ENCODE measurements at places on chromosomes 1 and 21. TPM values are rescaled to one million over a fixed set of nuclear protein-coding genes. Genes with fewer than 3 reads are reported as not detected.

DNA sequence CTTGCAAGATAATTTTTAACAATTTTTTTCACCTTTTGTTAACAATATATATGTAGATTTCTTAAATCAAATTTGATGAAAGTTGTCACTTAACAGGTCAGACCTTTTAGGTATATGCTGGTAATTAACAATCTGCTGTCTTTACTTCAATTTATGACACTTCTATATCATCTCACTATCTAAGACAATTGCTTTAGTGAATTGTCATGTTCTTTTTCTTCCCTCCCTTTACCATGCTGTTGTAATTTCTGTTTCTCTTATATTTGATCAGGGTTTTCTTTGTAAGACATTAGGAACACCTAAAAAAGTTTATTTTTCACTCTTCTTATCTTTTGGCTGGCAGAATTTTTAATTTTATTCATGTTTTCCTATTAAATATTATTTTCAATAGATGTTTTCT is 2.0 kb downstream of the IFI16 start:
- H3K4me3 ChIP-seq: no peak overlapping the region
- H3K4me1 ChIP-seq: no peaks in the 10 kb centered on the region
- H3K27me3 ChIP-seq: no peaks in the 10 kb centered on the region

DNA sequence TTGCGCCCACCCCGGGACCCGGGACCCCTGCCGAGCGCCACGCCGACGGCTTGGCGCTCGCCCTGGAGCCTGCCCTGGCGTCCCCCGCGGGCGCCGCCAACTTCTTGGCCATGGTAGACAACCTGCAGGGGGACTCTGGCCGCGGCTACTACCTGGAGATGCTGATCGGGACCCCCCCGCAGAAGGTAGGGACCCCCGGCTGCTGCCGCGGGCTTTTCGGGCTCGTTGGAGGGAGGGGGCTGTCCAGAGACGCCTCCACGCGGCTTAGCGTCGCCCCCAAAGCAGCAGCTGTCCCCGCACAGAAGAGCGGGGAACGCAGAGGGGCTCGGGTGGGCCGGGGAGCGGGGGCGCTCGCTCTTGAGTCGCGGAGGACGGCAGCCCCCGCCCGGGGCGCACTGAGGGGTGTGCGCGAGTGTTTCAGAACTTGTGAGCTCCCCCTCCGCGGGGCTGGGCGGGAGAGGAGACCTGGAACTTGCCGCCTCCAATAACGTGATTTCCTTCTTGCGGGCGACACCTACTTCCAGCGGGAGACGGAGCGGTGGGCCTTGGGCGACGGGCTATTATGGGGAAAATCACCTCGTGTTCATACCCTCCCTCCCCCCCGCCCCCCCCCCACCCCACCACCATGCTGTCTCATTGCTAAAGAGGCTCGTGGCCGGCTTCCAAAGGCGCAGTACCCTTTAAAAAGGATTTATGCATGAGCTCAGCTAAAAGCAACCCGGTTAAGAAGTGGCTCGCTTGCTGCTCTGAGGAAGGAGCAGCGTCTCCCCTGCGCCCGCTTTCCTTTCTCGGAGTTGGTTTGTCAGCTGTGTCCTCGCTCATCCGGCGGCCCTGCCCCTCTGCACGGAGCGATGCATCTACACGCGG is 664 bp downstream of the BACE2 start:
- H3K27ac ChIP-seq: peak overlapping the region; percentile 27
- peak; percentile 57 for DNase-seq
- peaks cover 32% of the 10 kb centered on the region for H3K4me1 ChIP-seq
- no peaks in the 10 kb centered on the region for H3K36me3 ChIP-seq
- peak overlapping the region; percentile 80 for H3K4me3 ChIP-seq

DNA sequence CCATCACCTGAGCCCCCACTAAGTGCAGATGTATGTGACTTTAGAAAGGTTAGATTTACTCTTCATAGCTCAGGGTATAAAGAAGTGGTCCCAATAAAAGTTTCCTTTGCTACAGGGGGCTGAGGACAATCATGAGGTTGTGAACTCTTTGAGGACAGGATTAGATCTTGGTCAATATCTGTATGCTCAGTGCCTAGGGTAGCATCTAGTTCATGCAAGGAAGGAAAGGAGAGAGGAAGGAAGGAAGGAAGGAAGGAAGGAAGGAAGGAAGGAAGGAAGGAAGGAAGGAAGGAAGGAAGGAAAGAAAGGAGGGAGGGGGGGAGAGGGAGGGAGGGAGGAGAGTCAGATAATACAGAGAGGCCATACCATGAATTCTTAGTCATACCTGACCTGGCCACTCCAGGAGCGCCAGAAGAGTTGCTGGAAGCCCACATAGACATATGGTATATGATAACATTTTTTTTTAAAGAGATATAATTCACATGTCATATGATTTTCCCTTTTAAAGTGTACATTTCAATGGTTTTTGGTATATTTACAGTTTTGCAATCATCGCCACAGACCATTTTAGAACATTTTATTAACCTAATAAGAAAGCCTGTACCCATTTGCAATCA is 9.7 kb upstream of the CSRP1 start:
- H3K27me3 ChIP-seq: no peaks in the 10 kb centered on the region
- H3K4me3 ChIP-seq: no peak overlapping the region
- no peak overlapping the region for H3K27ac ChIP-seq
- no peaks in the 10 kb centered on the region for H3K36me3 ChIP-seq
- no peak for DNase-seq

DNA sequence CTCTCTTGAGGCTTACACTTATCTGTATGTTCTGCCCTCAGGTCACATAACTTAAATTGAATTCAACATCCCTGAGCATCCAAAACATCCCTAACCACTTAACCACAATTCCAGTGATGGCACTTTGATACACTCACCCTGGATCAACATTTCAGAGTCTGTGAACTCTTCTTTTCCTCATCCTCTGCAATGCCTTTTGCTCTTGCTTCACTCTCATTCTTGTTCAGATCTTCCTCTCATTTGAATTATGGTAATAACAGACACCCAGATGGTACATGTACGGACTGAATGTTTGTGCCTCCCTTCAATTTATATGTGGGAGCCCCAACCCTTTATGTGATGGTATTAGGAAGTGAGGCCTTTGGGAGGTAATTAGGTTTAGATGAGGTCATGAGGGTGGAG is 33.4 kb downstream of the PTGER3 start:
- no peaks in the 10 kb centered on the region for H3K4me1 ChIP-seq
- H3K27ac ChIP-seq: no peak overlapping the region
- DNase-seq: no peak
- no peaks in the 10 kb centered on the region for H3K27me3 ChIP-seq
- H3K36me3 ChIP-seq: no peaks in the 10 kb centered on the region
- H3K4me3 ChIP-seq: no peak overlapping the region

EFNA1 gene
- 19.5 TPM for total RNA-seq

GRCh38 chr1:64073705-64074104 is 129.7 kb upstream of the UBE2U start:
- H3K4me1 ChIP-seq: peaks cover 12% of the 10 kb centered on the region
- H3K27me3 ChIP-seq: no peaks in the 10 kb centered on the region
- H3K36me3 ChIP-seq: no peaks in the 10 kb centered on the region
- H3K27ac ChIP-seq: no peak overlapping the region
- H3K4me3 ChIP-seq: no peak overlapping the region
- no peak for DNase-seq

GRCh38 chr1:232538943-232539302 is 91.0 kb downstream of the SIPA1L2 start:
- no peak for DNase-seq
- H3K36me3 ChIP-seq: no peaks in the 10 kb centered on the region
- no peak overlapping the region for H3K27ac ChIP-seq
- H3K4me1 ChIP-seq: no peaks in the 10 kb centered on the region

GRCh38 chr1:151043163-151043562 is 4.4 kb upstream of the C1orf56 start:
- H3K4me1 ChIP-seq: no peaks in the 10 kb centered on the region
- no peaks in the 10 kb centered on the region for H3K36me3 ChIP-seq

IRF2BP2 gene
- 50.2 TPM for total RNA-seq

DNA sequence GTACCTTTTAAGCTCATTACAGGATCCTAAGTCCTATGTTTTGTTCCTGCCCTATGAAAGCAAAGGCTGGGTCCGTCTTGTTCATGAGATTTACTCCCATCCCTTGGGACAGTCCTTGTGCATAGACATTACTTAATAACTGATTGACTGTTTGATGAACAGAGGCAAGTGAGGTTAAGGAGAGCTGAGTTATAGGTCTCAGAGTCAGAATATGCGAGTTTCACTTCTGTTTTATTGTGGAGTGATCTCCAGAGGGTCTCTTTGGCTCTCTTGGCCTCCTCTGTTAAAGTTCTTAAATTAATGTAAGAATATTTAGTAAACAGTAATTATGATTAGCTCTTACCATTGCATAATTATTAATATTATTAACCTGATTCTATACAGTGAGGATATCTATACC is 52.6 kb downstream of the BRINP2 start:
- H3K4me1 ChIP-seq: no peaks in the 10 kb centered on the region
- no peak overlapping the region for H3K27ac ChIP-seq
- no peaks in the 10 kb centered on the region for H3K36me3 ChIP-seq
- no peak overlapping the region for H3K4me3 ChIP-seq
- no peak for DNase-seq
- H3K27me3 ChIP-seq: no peaks in the 10 kb centered on the region

CLEC20A gene
- total RNA-seq: not detected

- H3K4me1 ChIP-seq: no peaks in the 10 kb centered on the region
- H3K27me3 ChIP-seq: no peaks in the 10 kb centered on the region
- H3K4me3 ChIP-seq: no peak overlapping the region
- DNase-seq: no peak
These were observed 60.9 kb downstream of the ABL2 start for GRCh38 chr1:179168536-179168935.

PLA2G2F gene
- total RNA-seq: not detected

DNA sequence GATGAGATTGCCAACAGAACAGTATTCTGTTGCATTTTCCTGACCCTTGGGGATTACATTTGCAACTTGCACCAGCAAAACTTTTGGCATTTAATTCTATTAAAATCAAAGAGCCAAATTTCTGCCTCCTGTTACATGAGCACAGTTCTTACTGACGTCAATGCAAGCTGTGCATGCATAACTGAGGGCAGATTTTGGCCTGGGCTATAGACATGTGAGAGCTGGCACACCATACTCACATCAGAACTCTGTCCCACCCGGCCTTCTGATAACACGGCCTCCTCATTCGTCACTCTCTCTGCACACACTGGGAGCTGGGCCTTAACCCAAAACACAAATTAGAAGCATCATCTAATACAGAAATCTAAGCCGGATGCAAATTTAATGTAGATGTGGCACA is 31.5 kb downstream of the PAPPA2 start:
- H3K36me3 ChIP-seq: no peaks in the 10 kb centered on the region
- no peaks in the 10 kb centered on the region for H3K4me1 ChIP-seq
- no peak overlapping the region for H3K4me3 ChIP-seq
- no peaks in the 10 kb centered on the region for H3K27me3 ChIP-seq
- no peak for DNase-seq
- no peak overlapping the region for H3K27ac ChIP-seq

DNA sequence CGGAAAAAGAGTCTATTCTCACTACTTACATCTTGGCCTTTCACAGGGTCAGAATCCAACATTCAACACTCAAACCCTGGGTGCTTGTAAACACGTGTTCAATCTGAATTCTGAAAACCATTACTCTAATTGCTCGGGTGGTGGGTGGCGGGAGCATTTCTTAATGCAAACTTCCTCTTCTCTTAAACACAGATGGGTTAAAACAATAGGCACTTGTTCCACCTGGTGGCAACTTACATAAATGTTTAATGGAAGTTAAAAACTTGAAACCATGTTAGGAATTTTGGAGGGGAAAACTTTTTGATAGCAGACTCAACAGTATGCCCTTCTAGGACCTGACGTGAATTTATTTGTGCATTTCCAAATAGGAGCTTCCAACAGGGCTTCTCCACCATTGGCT is 23.4 kb upstream of the TDRD10 start:
- no peaks in the 10 kb centered on the region for H3K36me3 ChIP-seq
- no peak overlapping the region for H3K27ac ChIP-seq
- no peaks in the 10 kb centered on the region for H3K27me3 ChIP-seq
- no peak for DNase-seq
- H3K4me1 ChIP-seq: no peaks in the 10 kb centered on the region

DNA sequence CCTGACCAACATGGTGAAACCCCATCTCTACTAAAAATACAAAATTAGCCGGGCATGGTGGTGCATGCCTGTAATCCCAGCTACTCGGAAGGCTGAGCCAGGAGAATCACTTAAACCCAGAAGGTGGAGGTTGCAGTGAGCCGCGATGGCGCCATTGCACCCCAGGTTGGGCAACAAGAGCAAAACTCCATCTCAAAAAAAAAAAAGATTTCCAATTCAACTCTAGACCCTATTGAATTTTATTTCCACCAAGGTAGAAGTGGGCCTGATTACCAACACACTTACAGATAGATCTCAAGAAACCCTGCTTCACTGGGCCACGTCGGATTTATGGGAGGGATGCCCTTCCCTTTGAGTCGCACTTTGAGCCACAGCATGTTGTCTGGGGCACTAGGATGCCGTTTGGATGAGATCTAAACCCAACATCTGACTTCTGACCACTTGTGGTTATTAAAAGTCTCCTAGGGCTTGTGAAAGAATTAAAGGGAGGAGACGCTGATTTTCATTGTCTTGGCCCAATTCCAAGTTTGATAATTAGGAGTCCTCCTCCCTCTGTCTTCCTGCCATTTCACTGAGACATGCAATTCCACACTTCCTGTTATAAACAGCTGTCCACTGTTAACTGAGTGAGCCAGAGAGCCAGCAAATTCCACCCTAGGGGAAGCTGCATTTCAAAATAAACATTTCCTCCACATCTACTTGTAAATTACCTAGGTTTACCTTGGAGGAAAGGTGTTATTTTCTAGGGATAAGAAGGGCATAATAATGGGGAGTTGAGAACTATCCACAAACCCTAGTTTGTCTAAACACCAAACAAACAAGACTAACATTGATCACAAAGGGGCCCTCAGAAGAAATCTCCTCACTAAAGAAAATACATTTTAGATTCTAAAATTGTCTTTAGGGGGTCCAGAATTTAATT is 5.2 kb upstream of the RERE start:
- no peak for DNase-seq
- H3K4me3 ChIP-seq: no peak overlapping the region
- no peaks in the 10 kb centered on the region for H3K36me3 ChIP-seq
- no peaks in the 10 kb centered on the region for H3K4me1 ChIP-seq

GRCh38 chr1:159007726-159008125 is 2.0 kb upstream of the IFI16 start:
- no peak overlapping the region for H3K4me3 ChIP-seq
- H3K27ac ChIP-seq: no peak overlapping the region
- no peak for DNase-seq
- no peaks in the 10 kb centered on the region for H3K27me3 ChIP-seq

FMOD gene
- total RNA-seq: 6.2 TPM

TMPRSS3 gene
- total RNA-seq: 8.2 TPM

GRCh38 chr21:16667395-16667794 is 845.4 kb upstream of the CXADR start:
- no peaks in the 10 kb centered on the region for H3K36me3 ChIP-seq
- no peak overlapping the region for H3K4me3 ChIP-seq
- no peak overlapping the region for H3K27ac ChIP-seq
- H3K27me3 ChIP-seq: no peaks in the 10 kb centered on the region

CCDC190 gene
- not detected for total RNA-seq

- H3K4me3 ChIP-seq: no peak overlapping the region
- H3K4me1 ChIP-seq: no peaks in the 10 kb centered on the region
- no peak for DNase-seq
- H3K27ac ChIP-seq: no peak overlapping the region
- no peaks in the 10 kb centered on the region for H3K27me3 ChIP-seq
These were observed 17.3 kb upstream of the TIPRL start for GRCh38 chr1:168161459-168161858.
